Stimulated activated CD4-positive, alpha-beta T cell treated with anti-CD3 and anti-CD28 coated beads, Interleukin-12 subunit alpha, Interleukin-12 subunit beta, amount 100 ng/mL, for 48 hours (primary cell): ENCODE measurements at places on chromosomes 2 and 18.

DNA sequence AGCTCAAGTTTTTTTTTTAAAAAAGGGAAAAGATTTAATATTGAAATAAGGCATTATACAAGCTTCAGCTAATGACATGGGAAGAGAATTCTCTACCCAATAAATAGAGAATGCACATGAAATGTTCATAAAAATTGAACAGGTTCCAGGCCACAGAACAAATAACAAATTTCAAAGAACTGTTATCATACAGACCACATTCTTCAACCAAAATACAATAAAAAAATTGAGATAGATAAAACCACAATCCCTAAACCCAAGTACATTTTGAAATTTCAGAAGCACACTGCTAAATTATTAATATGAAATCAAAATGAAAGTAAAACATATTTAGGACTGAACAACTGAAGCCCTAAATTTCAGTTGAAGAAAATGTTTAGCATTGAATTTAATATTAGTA is 89.6 kb downstream of the BCL2 start:
- DNase-seq, result no peak

DNA sequence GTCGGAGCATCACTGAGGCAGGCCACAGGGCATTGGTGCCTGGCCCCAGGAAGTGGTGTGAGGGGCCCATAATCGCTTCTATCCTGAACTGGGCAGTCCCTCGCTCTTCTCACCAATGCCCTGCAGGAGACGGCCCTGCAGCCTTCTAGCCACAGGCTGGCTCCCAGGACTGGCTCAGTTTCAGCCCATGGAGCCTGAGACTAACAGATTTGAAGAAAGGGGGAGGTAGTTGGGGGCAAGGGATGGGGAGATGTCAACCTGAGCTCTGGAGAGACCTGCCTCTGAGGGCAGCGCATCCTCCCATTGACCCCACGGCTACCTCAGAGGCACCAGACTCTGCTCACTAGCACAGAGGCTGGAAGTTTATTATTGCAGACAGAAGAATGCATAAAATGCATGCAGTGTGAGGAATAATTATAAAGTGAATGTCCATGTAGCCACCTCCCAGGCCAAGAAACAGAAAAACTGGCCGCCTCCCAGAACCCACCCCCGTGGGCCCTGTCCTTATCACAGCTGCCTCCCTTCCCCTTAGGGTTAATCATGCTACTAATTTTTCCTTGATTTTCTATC is 1.4 kb downstream of the TOGARAM2 start:
- no peak for DNase-seq

- DNase-seq, result no peak
These were observed 55.3 kb upstream of the REL start for GRCh38 chr2:60826111-60826510.

- DNase-seq, result no peak
These were observed at the start of gene TMEM182 for GRCh38 chr2:102761763-102762162. TSS of gene TMEM182 (plus strand) at chr2:102762031. CDS start at chr2:102762218, 187 bp downstream.

DNA sequence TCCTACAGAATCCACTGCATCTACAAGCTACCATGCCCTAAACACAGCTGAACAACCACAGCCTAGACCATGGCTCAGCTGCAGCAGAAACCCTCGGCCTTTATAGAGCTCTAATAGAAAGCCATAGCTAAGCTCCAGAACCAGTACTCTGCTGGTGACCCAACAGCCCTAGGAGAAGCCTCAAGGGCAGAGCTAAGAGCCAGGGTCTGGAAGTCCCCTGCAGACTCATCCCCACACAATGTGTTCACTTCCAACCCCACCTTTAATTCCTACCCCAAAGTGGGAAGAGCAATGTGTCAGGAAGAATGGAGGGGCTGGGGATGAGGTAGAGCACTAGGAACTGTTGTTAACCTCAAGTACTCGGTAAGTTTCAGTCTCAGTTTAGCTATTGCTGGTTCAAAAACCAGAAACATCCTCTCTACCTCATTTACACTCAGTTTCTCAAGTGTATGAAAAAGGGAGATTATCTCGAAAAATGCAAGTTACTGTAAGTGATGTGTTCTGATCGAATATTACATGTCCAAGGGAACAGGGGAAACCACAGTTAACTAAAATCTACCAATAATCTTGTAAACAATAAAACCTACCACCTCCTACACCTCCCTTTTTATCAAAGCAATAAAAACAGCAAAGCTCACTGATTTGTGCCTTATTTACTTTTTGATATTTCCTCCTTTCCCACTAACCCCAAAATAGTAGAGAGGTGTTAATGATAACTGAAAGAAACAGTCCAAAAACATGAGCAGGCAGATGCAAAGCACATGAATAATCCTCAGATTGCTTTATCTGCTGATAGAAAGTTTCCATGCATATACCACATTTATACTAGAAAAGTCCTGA is 36.2 kb downstream of the THADA start:
- no peak for DNase-seq

- no peak for DNase-seq
These were observed 389.8 kb downstream of the FIGN start for GRCh38 chr2:163345795-163346573.

DNA sequence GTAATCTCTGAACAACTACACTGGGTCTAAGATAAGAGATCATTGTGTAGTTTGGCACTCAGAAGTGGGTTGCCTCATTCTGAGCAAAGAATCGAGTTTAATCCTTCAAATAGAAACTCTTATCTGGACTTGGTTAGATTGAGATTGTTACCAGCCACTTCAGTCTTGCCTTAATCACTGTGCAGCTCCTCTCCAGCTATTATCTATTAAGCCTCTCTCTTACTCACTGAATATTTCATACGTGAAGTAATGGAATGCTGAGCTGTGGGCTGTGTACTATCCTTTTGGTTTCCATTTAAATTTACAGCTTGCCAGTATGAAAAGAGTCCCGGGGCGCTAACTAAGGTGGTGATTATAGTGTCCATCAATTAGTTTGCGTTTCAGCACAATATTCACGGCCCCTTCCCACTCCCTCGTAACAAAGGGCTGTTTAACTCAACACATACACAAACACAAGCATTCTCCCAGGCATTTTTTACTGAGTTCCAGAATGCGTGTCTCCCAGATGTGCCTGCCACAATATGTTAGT is 65.7 kb upstream of the NCKAP5 start:
- DNase-seq, result no peak

- no peak for DNase-seq
These were observed 25.1 kb downstream of the STEAP3 start for GRCh38 chr2:119248751-119249150.

- no peak for DNase-seq
These were observed 50.9 kb downstream of the COL3A1 start for GRCh38 chr2:189024901-189025618.

DNA sequence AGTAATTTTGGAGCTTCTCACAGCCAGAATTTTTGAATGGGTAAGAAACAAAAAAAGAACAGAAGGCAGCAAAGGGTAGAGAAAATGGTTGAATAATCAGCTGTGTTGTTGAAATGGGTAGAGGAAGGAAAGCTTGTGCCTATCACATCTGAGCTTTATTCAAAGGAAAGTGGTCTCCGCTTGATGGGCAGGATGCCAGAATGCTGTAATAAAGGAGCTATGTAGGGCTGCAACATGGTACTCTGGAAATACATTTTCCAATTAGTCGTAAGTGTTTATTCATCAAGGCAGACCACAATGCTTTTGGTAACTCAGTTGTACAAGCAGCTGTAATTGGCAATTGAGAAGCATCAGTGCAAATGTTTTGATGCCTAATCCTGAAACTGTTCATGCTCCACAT is 196.9 kb downstream of the ICOS start:
- no peak for DNase-seq

DNA sequence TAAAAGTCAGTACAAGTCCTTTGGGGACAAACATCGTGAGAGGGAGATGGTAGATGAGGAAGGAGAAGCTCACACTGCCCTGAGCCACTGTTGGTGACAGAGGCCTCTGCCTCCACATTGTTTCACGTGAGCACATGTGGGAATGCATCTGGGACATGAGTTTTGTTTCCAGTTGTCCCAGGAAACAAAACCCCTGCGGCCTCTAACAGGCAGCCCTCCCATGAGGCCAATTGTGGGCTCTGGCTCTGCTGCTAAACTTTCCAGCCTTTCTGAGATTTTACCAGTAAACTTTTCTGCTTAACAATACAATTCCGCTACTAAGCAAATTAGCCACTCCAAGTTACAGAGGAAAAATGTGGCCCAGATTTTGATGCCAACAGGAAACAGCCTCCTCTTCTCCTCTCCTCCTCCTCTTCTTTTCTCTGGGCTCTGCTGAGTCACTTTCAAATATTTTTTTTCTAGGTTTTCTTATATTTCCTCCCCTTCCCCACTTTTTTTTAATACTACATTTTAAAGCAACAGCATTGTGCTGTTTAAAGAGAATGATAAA is 23.4 kb upstream of the LRRC30 start:
- no peak for DNase-seq

- no peak for DNase-seq
These were observed 9.3 kb upstream of the CD226 start for GRCh38 chr18:69956665-69957620.

DNA sequence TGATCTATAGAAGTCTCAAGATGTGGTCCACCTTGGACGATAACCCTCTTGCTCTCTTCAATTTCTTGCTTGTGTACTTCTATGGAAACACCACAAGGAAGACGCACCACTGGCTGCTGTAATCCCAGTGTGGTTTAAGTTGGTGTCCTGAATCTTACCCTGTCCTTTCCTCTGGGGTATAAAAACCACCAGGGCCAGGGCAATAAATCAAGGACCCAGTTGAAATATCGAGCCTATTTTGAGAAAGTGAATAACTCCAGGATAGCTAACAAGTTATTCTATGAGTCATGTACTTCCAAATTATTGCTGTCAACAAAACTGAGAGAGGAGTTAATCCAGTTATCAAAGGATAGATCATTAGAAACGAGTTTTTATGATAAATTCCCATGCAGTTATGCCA is 137.0 kb downstream of the RND3 start:
- no peak for DNase-seq

GRCh38 chr2:30346471-30347169 is 100.4 kb upstream of the LCLAT1 start:
- DNase-seq, result no peak

DNA sequence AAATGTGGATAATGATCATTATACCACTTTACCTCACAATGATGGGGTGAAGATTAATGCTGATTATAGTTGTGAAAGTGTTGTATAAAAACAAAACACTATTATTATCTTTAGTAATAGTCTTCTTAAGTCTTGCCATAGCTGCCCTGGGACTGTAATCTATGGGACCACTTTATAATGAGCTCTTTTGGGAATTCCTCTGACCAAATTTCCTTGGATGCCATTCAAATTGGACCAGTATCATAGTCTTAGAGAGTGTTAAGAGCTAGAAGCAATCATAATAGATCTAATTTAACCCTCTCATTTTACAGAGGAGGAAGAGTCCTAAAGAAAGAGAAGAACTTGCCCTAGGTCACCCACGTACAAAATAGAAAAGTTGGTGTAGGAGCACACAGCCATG is 457.7 kb upstream of the SLC14A2 start:
- DNase-seq, result no peak

DNA sequence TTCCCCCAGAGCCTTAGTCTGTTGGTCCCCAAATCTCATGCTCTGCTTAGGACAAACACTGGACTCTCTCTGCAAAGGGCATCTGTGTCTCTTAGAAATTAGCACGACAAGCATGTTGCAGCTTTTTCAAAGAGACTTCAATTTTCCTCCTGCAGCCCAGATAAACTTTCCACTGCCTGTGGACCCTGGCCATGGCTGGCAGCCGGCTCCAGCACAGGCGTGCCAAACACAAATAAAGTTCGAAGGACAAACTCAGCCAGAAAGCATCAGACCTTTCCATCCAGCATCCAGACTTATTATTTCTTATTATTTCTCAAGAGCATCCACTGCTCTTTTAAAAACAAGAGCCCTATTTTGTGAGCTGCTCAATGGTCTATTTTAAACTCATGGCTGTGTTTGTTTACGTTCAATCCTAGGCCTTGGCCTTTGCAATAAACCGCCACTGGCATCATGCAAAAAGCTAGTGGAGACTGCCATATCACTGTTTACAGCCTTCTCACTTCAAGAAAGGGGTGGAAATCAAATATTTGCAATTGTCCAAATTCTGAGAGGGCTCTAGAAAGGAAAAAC is 300.8 kb downstream of the BCL11A start:
- DNase-seq, result no peak

DNA sequence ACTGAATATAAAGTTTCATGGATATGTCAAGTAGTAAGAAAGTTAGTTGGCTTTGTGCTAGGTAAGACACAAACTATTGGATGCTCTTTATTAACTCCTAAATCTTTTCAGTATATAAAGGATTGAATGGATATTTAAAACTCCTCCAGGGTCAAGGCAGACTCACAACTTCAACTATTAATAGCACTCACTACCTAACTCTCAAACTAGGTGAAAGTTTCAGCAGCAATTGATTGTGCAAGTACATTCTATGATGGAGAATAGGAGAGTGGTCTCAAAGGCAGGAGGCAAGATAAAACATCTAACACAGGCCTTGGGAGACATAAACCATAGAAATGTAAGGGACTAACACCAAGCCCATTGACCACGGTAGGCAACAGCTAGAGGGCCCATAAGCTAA is 328.9 kb upstream of the CHAC2 start:
- DNase-seq, result no peak

GRCh38 chr2:218558986-218559385 is 9.2 kb downstream of the USP37 start:
- no peak for DNase-seq

GRCh38 chr2:229620289-229620688 is 94.1 kb downstream of the DNER start:
- DNase-seq, result no peak

DNA sequence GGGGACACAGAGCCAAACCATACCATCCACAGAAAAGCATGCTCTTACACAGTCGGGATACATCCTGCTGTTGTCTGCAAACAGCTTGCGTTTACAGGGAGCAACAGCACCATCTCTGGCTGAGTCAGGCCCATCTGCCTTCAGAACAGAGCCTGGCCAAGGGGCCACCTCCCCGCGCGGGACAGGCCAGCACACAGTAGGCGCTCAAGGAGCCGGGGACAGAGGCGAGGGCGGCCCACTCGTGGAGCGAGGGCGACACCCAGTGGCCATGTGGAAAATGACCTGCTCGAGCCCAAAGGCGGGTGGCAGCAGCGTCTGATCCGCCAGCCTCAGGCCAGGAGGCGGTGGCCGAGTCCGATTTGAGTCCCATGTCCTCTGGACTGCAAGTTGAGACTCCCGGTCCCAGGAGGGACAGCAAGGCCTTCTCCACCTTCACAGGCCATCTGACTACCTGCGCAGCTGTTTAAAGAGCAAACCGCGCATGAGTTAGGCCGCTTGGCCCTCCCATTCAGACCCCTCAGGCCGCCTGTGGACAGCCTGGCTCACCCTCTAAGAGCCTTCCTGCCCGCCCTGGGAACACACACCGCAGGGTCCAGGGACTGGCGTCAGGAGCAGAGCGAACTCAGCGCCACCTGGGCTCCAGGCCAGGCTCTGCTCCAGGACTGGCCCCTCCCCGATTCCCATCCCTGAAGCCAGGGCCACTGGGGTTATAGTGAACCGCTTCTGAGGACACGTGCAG is 38.3 kb downstream of the TTC32 start:
- DNase-seq, result peak; percentile 33
